ENCODE measurements at places on chromosomes 11 and 22. TPM values are rescaled to one million over a fixed set of nuclear protein-coding genes. Genes with fewer than 3 reads are reported as not detected.

The DDX25 gene
- polyA plus RNA-seq = not detected

The STARD10 gene
- polyA plus RNA-seq = 237 TPM

The ANO3 gene
- polyA plus RNA-seq = 0.04 TPM

The PRSS23 gene
- 3.0 TPM for polyA plus RNA-seq

The UBXN1 gene
- polyA plus RNA-seq = 88.7 TPM

The KDM4E gene
- not detected for polyA plus RNA-seq

The F2 gene
- not detected for polyA plus RNA-seq

The UPB1 gene
- polyA plus RNA-seq = 1.8 TPM

The TMEM191C gene
- polyA plus RNA-seq = 0.76 TPM

The KIF18A gene
- polyA plus RNA-seq = not detected
